ENCODE measurements at places on chromosomes 5 and 9. TPM values are rescaled to one million over a fixed set of nuclear protein-coding genes. Genes with fewer than 3 reads are reported as not detected.

GRCh38 chr5:77844373-77844622, 68.2 kb upstream of the TBCA start:
- peak; percentile 45 for DNase-seq

DNA sequence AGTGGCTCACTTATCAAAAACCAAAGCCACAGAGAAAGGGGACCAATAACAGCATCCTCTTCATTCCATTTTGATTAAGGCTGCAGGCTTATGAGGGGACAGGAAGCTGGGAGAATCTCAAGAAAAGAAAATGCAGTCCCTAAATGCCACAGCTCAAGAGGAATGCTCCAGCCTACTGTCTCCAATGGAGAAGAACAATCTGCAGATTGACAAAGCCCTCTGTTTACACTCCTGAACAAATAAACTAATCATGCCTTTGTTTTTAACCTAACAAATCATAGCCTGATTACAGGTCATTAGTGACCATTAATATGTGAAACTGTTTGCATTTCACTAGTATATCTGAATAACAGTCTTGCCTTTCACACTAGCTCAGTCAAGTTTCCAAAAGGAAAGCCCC, 26.5 kb downstream of the PPP2R2B start:
- no peak for DNase-seq

DNA sequence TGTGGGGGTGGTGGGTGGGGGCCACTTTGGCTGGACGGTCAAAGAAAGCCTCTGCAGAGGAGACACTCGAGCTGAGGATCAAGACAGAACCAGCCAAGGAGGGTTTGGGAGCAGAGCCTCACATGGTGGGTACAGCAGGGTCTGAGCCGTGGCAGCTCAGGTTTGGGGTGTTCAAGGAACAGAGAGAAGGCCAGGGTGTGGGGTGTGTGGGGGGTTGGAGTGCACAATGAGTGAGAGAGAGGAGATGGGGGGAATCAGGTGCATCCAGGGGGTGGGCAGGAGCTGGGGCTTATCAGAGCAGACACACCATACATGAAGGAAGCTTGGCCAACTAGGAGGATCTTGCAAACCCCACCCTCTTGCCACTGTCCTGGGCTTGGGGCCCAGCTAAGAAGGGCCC, 140.0 kb downstream of the NSG2 start:
- no peak for DNase-seq

Gene ZNF346
- polyA plus RNA-seq, result 4.7 TPM

DNA sequence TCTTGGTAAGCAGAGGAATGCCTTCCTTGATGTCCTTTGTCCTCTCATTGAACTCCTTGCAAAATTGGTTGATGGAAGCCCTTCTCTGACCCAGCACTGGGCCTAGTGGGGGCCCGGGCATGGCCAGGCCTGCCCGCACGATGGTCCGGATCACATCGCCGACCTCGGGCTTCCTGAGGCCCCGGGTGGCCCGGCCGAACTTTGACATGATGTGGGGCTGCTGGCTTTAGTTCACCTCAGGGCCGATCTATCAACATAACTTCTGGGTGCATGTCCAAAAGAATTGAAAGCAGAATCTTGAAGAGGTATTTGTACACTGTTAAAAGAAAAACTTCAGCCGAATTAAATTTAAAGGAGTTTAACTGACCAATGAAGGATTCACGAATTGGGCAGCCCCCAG, 24.1 kb upstream of the GNPDA1 start:
- no peak for DNase-seq

DNA sequence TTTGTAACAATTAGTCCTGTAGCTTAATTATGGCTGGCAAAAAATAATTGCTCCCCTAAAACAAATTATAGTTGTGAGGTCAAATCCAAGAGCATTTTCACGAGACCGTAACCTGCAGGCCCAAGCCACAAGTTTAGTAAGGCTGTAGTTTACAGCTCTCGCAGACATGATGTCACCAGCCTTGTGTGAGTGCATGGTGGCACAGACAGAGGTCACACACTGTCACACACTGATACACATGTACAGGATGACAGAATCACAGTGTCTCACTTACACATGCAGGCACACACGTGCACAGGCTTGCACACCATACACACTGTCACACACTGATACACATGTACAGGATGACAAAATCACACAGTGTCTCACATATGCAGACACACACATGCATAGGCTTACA, 518.8 kb downstream of the IRX1 start:
- DNase-seq, result no peak

GRCh38 chr9:129113645-129114304, 2.6 kb downstream of the PTPA start:
- DNase-seq, result no peak

DNA sequence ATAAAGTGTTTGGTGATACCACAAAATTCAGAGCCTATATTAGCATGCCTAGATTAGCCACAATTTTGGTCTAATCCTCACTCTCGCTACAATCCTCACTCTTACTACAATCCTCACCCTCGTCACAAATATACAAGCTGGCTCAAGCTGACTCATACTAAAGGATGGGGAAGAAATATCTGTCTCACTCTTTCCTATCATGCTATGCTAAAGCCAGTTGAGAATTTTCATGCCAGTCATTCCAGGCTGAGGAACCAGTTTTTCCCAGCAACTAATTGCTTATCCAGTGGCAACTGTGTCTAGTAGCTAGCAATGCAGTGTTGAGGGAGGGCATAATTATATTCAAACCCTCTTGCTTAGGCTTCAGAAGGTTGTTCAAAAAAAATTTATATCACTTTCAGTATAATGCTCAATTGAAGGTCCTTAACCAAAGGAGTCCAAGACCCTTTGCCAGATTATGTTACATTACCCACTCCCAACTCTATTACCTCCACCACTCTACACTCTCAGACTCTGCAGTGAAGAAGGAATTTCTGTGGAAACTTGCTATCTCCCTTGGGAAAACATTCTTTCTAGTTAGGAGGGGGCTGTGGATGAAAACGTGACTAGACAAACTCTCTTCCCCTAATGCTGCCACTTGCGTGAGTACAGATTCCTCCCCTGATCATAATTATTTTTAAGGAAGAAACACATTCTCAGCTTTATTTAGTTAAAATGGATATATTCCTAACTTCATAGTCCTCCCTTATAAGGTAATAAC, 810.3 kb upstream of the ACO1 start:
- DNase-seq, result no peak

Gene NR3C1
- polyA plus RNA-seq, result 11.5 TPM

Gene SIGMAR1
- polyA plus RNA-seq, result 19.9 TPM

Gene ADGRV1
- 0.75 TPM for polyA plus RNA-seq

- no peak for DNase-seq
These were observed 72.0 kb downstream of the NUP214 start for GRCh38 chr9:131197160-131197911.

DNA sequence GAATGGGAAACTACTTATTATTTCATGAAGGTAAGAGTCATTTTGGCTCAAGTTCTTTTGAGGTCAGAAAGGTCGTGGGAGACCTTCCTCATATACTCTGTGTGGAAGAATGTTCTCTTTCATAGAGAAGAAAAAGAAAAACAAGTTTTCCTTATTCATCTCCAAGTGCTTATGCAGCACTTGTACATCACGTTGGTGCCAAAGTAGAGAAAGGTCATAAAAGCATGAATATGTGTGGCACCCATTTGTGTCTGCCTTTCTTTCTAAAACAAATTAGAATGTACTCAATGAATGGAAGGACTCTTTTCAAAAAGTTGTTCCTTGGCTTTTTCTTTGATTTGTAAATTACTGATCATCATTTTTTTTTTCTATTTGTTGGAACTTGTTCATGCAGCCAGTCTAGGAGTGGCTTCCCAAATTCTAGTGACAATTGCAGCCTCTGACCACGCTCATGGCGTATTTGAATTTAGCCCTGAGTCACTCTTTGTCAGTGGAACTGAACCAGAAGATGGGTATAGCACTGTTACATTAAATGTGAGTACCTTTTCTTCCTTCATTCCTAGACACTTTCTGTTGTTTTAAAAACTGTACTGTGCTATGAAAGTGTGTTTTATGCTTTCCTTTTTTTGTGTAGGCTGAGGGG, 122.4 kb downstream of the ADGRV1 start:
- DNase-seq, result no peak

GRCh38 chr5:77151501-77151900, 59.0 kb upstream of the PDE8B start:
- DNase-seq, result no peak

GRCh38 chr5:115544043-115544435, 536 bp downstream of the FEM1C start:
- DNase-seq, result peak; percentile 55

DNA sequence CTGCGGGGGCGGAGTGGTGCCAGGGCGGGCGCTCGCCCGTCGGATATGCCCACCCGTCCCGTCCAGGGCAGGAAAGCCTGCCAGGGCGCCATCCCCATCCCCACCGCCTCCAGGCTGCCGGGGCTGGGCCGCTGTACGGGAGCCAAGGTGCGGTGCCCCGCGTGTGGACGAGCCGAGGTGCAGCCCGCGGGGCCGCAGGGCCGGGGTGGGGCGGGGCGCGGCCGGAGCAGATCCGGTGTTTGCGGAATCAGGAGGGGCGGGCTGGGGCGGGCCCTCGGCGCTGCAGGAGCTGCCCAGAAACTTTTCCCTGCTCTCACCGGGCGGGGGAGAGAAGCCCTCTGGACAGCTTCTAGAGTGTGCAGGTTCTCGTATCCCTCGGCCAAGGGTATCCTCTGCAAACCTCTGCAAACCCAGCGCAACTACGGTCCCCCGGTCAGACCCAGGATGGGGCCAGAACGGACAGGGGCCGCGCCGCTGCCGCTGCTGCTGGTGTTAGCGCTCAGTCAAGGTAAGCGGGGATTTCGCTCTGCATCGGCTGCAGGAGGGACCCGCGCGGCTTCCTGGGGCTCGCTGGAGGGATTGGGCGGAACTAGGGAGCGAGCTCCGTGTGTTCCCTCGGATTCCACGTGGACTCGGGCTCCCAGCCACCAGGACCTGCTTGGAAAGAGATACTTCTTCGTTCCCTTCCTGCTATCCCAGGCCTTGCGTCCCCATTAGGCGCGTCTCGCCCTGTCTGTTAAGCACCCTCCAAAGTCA, at the start of gene ITGA2:
TSS of gene ITGA2 (plus strand) at position 328 of the 756 bp plus-strand sequence. CDS start at position 445, 117 bp downstream.
- DNase-seq, result peak; percentile 87

Gene PDGFRB
- 4.7 TPM for polyA plus RNA-seq

GRCh38 chr5:108548684-108549596, 167.0 kb upstream of the FBXL17 start:
- no peak for DNase-seq

Gene CD74
- polyA plus RNA-seq, result 177 TPM

DNA sequence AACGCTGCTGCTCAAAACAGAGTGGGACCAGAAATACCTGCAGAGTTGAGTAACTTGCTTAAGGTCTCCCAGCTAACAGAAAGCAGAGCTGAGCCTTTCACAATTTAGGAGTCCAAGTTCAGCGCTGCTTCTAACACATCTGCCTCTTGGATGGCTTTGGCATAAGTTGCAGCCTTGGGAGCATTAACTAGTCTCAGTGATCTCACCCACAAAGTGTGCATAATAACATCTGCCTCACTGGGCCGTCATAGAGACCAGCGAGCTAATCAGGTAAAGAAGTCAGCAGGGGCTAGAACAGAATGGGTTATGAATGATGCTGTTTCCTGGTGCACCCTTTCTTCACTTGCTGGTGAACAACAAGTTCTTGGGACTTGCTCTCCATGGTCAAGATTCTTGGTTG, 36.5 kb downstream of the WWC1 start:
- no peak for DNase-seq

- DNase-seq, result no peak
These were observed 86.6 kb downstream of the APBA1 start for GRCh38 chr9:69585571-69585970.

- peak; percentile 28 for DNase-seq
These were observed 312.2 kb downstream of the SPOCK1 start for GRCh38 chr5:137186759-137187461.
